ENCODE measurements at places on chromosomes 3 and 15.

DNA sequence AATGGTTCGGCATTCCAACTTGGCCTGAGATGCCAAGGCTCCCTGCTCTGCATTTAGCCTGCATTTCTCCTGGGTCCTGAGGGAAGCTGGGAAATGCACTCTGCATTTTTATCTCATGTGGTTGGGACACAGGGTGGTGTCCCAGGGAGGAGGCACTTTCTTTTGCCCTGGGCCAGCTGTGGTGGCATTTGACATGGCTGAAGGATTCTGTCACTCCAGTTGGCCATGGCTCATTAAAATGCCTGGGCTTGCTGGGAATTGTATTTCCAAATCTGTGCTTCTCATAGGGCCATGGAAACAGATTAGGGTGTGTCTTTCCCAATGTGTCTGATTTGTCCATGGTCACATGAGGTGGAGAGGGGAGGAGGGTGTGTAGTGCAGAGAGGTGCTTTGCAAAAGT is 128.3 kb upstream of the RGMA start:
- DNase-seq = no peak

DNA sequence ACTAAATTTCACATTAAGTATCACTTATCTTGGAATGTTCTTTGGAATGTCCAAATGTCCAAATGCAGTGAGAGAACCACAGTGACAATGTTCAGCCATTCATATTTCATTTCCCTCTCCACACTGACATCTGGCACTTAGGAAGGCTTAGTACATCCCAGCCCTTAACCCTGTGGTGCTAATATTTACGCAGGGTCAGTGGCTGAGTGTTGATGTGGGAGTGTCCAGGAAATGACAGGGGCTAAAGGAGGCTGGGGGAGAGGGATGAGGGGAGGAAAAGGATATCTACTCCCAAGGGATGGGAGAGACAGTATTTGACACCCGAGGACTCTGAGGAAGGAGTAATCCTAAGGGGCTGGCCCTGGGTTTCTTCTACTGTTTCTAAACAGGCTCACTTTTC is 14.1 kb upstream of the CCR4 start:
- DNase-seq = no peak

DNA sequence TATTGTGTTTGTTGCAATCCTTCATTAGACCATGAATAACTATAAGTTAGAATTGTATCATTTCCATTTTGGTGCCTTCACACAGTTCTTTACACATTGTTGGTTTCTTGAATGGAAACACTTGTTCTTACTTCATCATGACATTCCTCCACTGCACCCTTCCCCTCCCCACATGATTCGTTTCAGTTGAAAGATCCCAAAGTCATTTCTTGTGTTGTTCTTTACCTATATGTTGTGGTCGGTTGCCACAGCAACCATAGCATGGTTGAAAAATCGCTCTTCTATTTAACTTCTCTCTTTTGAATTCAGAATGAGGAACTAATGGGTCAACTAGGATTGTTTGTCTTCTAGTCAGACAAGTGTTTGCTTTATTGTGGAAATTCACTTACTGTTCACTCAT is 103.3 kb downstream of the IL1RAP start:
- peak; percentile 92 for DNase-seq

GRCh38 chr15:61186905-61187741 is 42.0 kb downstream of the RORA start:
- no peak for DNase-seq

DNA sequence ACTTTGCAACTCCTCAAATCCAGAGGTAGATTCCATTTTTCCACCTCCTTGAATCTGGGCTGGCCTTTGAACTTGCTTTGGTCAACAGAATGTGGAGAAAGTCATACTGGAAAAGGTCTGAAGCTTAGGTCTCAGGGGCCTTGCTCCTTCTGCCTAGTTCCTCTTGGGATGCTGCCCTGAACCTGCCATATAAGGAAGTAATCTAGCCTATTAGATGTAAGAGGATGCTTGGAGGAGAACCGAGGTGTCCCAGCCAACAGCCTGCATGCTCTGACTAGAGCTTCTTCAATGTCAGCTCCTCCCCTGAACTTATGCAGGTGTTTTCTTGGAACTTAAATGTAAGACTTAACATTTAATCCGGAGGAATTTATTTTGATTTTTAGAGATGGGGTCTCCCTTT is 2.0 kb upstream of the TMED3 start:
- no peak for DNase-seq

- DNase-seq = peak; percentile 37
Measured at GRCh38 chr15:71761649-71762048, 48.7 kb upstream of the NR2E3 start.

- no peak for DNase-seq
Measured at GRCh38 chr3:81045246-81045645, 716.2 kb downstream of the GBE1 start.

GRCh38 chr3:60698117-60698516 is 553.1 kb downstream of the FHIT start:
- DNase-seq = no peak

GRCh38 chr3:183526838-183527427 is 28.6 kb downstream of the KLHL6 start:
- no peak for DNase-seq

DNA sequence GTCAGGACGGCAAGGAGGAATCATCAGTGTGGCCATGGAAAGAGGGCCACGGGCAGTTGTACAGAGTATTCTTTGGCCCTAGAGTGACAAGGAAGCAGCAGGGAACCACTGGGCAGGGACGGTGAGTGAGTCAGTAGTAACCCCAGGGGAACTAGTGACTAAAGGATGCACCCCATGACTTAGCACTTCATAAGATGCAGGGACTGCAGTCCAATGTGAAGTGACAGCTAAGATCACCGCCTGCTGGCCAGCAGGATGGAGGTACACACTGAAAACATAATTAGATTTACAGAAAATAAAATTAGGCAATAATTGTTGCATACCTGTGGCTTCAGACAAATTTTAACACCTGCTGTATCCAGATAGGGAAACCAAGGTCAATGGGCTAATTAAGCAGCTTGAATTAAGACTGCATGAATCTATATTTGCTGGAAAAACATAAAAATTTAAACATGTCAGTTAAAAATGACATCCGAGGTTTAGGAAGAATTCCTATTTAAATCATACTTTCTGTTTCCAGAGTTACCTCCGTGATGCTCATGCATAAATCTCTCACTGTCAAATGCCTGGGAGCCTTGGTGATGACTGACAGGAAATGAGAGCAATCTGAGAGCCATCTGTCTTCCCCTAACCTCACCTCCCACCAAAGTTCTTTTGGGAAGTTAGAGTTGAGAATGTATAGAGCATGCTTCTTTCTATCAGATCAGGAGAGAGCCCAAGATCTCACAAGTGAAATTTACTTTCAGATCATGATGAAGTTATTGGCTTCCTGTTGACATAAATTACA is 56.5 kb downstream of the DCLK3 start:
- DNase-seq = peak; percentile 73

- DNase-seq = no peak
Measured at GRCh38 chr3:1068985-1069384, 23.8 kb upstream of the CNTN6 start.

- DNase-seq = peak; percentile 13
Measured at GRCh38 chr15:69099941-69100340, 60.5 kb upstream of the GLCE start.

DNA sequence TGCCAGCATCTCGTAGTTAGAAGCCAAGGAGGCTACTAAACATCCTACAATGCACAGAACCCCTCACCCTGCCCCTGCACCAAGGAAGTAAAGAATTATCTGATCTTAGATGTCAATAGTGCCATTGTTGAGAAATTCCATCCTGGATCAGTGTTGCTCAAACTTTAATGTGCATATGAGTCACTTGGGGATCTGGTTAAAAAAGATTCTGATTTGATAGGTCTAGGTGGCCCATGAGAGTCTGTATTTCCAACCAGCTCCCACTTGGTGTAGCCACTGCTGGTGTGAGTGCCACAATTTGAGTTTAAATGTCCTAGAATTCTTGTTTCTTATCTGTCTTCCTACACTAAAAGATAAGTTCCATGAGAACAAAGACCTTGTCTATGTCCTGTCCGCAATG is 43.7 kb downstream of the TMEM45A start:
- no peak for DNase-seq

DNA sequence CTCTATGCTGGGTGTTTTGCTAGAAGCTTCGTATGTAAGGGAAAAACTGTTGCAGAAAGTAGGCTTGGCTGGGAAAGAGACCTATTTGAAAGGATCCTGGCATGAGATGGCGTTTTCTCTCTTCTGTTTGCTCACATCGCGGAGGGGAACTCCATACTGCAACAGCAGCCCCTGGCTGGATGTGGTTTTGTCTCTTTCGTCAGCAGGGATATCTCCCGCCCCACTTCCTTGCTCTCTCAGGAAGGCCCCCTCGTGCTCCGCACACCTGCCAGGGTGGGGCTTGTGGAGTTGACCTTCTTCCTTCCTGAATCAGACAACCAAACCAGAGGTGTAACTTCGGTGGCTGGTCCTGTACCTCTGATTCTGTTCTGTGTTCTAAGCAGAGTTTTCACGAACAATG is 26.4 kb upstream of the MYZAP start:
- DNase-seq = peak; percentile 52

GRCh38 chr3:18062657-18063025 is 320.2 kb upstream of the TBC1D5 start:
- DNase-seq = no peak

GRCh38 chr3:19348941-19349564 is 200.7 kb downstream of the KCNH8 start:
- peak; percentile 30 for DNase-seq

GRCh38 chr15:82313446-82313845 is 35.8 kb downstream of the GOLGA6L10 start:
- DNase-seq = no peak
